ENCODE measurements at places on chromosomes 16 and 17.

- no peak for DNase-seq
Measured at GRCh38 chr17:82118815-82119380, 20.9 kb upstream of the FASN start.

GRCh38 chr16:27138257-27138656, 65.1 kb upstream of the KDM8 start:
- no peak for DNase-seq

GRCh38 chr17:2435862-2436261, 35.0 kb upstream of the MNT start:
- DNase-seq, result no peak

DNA sequence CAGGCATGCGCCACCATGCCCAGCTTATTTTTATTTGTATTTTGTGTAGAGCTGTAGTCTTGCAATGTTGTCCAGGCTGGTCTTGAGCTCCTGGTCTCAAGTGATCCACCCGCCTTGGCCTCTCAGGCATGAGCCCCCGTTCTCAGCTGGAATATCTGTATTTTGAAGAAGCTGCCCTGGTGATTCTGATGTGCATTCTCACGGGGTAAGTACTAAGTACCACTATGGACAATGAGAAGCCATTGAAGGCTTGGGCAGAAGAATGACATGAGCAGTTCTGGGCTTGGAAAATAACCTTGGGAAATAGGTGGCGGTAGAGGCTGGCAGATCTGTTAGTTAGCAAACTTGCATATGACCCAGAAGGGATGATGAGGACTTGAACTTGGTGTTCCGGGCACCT, 15.6 kb upstream of the NKD1 start:
- DNase-seq, result no peak

- DNase-seq, result no peak
Measured at GRCh38 chr17:68184816-68185436, 62.9 kb upstream of the AMZ2 start.

DNA sequence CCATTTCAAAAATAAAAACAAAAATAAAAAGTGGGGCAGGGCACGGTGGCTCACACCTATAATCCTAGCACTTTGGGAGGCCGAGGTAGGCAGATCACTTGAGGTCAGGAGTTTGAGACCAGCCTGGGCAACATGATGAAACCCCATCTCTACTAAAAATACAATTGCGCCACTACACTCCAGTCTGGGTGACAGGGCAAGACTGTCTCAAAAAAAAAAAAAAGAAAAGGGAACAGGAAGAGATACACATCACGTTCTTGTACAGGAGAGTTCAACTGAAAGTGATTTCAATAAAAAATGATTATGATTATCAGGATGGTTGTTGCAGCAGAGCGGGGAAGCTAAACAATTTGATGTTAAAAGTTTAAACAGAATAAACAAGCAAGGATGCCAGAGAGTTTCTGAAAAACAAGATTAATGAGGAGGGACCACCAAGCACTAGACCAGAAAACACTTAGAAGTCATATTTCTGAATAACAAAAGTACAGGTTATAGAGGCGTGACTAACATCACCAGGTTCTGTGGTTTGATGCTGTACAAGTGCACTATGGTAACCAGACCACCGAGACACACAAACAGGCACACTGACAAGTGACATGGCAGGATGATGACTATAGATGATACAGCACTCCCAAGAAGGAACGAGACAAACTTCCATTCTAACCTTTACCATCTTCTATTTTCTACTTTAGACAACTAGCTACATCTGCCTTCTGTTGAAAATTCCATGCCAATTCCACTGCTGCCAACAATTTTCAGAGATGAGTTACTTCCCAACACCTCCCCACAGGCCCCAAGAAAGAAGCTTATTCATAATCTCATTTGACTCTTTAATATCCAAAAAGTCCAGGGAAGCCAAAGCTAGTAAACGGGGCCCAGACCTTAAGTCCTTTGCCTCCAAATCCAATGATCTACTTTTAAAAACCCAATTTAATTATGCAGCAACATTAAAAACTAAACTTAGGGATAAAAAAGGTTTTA, 11.8 kb downstream of the DNAJA2 start:
- no peak for DNase-seq

Data from NCI-H1930 (cell line).